ENCODE measurements at places on chromosomes 11 and 22.

GRCh38 chr11:75631086-75631730 is 37.6 kb downstream of the MAP6 start:
- no peak for DNase-seq

GRCh38 chr11:120511820-120512738 is 531 bp downstream of the GRIK4 start:
- DNase-seq: no peak

GRCh38 chr11:46127150-46127638 is 5.9 kb upstream of the PHF21A start:
- DNase-seq: peak; percentile 40

GRCh38 chr11:60377401-60378136 is 763 bp upstream of the MS4A7 start:
- DNase-seq: no peak

- no peak for DNase-seq
Observed at GRCh38 chr22:32628628-32629572, 154.3 kb downstream of the FBXO7 start.

DNA sequence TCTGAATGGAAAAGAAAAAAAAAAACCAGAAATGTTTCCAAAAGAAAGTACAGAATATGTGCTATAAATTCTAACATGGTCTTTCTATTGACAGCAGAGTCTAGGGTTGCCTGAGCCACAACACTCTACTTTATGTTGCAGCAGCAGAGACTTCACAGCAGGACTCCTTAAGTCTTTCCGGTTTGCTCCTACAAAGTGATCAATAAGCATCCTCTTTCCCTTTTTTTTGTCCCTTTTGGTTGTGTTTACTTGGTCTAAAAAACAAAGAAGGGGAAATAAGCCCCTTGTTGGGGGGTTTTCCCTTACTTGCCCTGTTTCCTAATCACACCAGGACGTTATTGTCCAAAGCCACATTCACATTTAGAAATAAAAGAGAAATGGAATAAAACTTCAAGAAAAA is 163.1 kb upstream of the MPPED2 start:
- no peak for DNase-seq

- DNase-seq: no peak
Observed at GRCh38 chr22:44585559-44586350, 87.7 kb upstream of the RTL6 start.

DNA sequence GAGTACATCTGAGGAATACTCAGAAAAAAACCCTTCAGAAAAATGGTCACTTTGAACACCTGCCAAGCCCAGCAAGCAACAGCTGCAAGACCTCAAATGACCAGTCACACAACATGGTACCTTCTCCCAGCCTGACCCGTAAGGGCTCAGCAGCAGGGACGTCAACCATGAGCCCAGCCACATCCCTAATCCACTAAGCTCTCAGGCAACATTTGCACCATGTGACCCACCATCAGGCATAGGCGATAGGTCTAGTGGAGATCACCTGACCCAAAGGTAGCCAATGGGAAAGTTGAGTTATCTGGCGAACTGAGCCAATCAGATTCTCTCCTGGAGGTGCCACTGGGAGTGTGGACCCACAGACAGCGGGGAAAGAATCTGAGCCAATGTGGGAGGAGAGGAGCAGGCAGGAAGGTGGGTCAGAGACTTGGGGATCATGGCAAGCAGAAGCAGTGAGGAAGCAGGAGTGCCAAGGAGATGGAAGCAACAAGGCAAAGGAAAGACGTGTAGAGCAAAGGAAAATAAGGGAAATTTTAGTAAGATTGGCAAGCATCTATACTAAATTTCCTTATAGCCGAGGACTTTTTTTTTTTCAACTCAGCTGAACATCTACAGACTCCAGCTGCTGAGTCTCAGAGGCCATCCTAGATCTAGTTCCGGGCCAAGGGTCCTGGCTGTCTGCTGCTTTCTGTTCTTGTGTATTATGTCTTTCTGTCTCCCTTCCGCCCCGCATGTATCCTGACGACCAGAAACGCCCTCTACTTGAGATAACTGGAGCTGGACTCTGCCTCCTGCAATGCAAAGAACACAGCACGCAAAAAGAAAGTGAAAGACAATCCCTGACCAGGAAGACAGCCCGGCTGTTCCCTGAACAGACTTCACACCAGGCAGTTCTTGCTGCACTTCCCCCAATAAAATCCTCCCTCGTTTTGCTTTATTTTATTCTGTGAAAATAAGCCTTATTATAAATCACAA is 11.0 kb upstream of the PLAAT2 start:
- no peak for DNase-seq

- DNase-seq: no peak
Observed at GRCh38 chr11:128604723-128605122, 17.4 kb upstream of the ETS1 start.

- no peak for DNase-seq
Observed at GRCh38 chr22:49951678-49951985, 8.9 kb upstream of the PIM3 start.

DNA sequence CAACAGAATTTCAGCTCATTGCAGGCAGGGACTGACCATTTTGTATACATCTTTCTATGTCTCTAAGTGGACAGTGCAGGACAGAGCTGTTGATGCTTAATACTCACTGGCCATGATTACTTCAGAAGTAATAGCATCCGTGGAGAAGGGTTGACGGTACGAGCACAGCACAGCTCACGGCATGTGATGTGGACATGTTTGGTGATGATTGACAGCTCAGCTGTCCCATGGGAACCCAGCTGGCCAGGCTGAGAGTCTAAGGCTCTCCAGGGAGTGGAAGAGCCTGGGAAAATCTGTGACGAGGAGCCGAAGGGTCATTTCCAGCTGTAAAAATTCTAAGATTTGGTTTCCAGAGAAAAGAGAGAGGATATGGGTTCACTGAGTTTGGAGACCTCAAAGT is 198.2 kb downstream of the SNX19 start:
- DNase-seq: no peak

GRCh38 chr22:25372000-25372595 is 152.7 kb downstream of the CRYBB2 start:
- no peak for DNase-seq

DNA sequence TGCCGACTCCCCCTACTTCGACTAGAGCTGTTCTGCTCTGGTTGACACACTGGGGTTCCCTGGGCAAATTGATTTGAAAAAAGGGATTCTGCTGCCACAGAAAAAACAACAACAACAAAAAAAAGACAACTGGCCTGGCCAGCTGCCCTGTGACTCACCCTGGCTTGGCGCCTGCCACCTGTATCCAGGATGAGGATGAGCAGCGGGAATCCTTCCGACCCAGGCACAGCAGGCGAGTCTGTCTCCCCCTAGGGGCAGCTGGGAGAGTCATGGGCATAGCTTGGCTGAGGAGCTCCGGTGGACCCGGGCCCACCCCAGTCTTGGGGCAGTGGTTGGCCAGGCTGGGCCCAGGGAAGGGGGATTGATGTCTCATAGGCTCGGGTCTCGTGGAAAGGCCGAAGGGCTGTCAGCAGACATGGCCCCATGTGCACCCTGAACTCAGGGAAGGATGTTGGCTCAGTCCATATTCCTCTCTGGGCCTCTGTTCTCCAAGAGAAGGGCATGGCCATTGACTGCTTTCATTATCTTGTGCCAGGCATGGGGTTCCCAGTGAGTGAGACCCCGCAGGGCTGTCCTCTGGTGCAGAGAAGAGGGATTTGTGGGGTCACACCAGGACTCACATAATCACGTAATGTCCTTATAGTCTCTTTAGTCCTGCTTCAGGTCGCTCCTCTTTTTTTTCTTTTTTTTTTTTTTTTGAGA is 10.4 kb upstream of the SUN2 start:
- peak; percentile 53 for DNase-seq

DNA sequence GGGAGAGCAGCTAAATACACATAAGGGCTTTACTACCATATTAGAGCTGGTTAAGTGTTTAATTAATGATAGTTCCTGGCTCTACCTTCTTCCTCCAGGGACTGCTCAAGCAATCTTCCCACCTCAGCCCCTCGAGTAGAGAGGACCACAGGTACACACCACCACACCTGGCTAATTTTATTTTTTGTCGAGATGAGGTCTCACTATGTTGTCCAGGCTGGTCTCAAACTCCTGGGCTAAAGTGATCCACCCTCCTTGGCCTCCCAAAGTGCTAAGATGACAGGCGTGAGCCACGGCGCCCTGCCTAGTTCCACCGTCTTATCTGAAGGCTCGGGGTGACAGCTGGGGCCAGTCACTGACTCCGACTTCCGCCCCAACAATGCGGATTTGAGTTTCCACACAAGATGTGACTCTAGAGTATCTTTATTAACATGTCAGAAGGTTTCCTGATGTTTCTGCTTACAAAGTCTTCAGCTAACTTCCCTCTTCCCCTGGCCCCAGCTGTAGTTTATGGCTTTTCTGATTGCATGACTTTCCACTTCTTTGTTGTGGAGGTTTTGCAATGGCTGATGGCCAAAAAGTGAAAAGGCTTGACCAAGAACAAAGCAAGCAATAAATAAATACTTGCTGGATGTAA is 16.8 kb downstream of the TPST2 start:
- DNase-seq: no peak

Data from activated T-cell treated with anti-CD3 and anti-CD28 coated beads, Interleukin-2, amount 50 U/mL, for 24 hours (primary cell).